ENCODE measurements at places on chromosomes 16 and 17. TPM values are rescaled to one million over a fixed set of nuclear protein-coding genes. Genes with fewer than 3 reads are reported as not detected.
A peak's percentile ranks its signal among the peaks of the same experiment; 100 is the strongest.

The TMEM235 gene
- not detected for total RNA-seq

DNA sequence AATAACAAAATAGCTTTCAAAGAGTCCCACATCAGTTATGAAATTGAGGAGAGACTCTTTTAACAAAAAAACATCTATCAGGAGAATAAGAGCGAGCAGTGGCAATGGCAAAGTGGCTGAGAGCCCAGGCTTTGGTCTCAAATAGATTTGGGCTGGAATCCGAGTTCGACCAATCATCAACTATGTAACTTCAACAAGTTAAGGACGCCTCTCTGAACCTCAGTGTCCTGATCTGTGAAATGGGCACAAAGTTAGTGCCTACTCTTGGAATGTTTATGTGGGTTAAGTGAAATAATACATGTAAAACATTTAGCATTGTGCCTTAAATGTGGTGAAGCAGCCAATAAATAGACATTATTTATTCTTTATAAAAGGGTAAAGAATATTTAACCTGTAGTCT is 45.4 kb downstream of the CFDP1 start:
- H3K36me3 ChIP-seq, result peaks cover 5% of the 10 kb centered on the region
- H3K4me3 ChIP-seq, result no peak overlapping the region

- peak overlapping the region; percentile 74 for H3K27ac ChIP-seq
- peaks cover 50% of the 10 kb centered on the region for H3K4me1 ChIP-seq
- H3K27me3 ChIP-seq, result no peaks in the 10 kb centered on the region
- H3K4me3 ChIP-seq, result peak overlapping the region; percentile 24
These were observed 4.9 kb downstream of the MAP3K14 start for GRCh38 chr17:45311760-45312476.

DNA sequence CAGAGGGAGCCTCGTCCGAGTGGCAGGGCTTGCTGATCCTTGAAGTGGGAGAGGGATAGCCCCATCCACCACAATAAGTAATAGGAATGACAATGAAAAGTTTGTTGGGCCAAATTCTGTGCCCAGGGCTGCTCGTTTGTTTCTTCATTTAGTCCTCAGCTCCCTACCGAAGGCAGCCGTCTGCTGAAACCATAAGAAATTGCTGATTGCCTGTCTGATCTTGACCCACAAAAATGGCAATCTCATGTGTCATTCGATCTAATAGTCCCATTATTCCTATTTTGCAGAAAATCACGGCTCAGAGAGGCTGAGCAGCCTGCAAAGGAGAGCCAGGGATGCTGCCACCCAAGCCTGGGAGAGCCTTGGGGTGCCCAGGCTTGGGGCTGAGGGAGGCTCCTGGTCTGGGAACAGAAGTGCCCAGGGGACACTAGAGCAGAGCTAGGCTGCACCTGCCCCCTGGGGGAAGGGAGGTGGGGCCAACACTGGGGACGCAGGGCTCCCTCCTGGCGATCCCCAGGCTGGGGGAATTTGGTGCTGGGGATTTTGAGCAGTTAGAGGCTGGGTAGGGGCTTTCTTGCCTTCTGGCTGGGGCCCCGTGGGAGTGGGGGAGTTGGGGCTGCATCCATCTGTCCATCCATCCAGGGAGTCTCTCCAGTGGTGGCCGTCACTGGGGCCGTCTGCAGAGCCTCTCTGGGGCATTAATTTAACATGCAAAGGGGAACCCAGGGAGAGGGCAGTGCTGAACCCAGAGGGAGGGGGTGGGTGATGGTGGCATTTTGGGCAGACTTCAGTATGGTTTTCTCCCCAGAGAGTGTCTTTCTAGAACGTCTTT is 53.5 kb downstream of the SOCS1 start:
- no peak for DNase-seq
- peak overlapping the region; percentile 76 for H3K27ac ChIP-seq
- H3K27me3 ChIP-seq, result peaks cover 20% of the 10 kb centered on the region

The ACSM2B gene
- total RNA-seq, result not detected

DNA sequence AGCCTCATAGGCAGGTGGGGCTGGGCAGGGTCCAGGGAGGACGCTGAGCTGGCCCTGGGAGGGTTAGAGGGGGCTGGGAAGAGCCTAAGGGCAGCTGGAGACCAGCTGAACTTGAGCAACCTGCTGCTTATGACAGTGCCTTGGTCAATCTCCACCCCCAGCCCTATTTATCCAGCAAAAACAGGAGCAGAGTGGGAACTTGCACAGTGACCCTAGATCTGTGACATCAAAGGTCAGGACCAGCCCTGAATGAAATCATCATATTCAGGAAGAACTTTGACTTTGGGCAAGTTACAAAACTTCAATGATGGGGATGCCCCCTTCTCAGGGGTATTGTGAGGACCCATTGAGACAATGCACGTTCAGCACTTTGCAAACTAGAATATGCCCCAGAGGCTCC is 9.4 kb downstream of the CD300LF start:
- H3K4me1 ChIP-seq, result peaks cover 9% of the 10 kb centered on the region
- H3K27ac ChIP-seq, result no peak overlapping the region
- no peaks in the 10 kb centered on the region for H3K36me3 ChIP-seq
- no peak for DNase-seq

GRCh38 chr16:73056921-73057290 is 9.0 kb upstream of the ZFHX3 start:
- H3K4me1 ChIP-seq, result peaks cover 41% of the 10 kb centered on the region
- H3K27ac ChIP-seq, result no peak overlapping the region
- peak overlapping the region; percentile 88 for H3K4me3 ChIP-seq
- H3K27me3 ChIP-seq, result peaks cover 25% of the 10 kb centered on the region

DNA sequence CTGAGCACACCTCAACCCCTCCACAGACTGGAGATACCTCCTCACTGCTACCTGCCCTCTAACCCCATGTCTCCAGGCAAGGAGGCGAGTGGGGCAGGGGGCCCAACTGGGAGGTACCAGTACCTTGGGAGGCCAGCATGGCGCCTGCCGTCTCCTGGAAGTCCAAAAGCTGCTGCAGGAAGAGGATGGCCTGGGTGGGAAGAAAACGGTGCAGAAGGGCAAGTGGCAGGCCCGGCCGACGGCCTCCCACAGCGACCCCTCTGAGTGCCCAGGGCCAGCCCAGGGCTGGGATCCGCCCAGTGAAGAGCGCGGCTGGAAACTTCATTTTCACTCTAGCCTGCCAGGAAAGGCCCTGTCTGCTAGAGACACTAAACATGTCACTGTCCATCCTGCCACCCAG is 8.5 kb downstream of the ZACN start:
- H3K27ac ChIP-seq, result no peak overlapping the region
- no peak overlapping the region for H3K4me3 ChIP-seq
- H3K36me3 ChIP-seq, result peaks cover 15% of the 10 kb centered on the region
- DNase-seq, result no peak
- no peaks in the 10 kb centered on the region for H3K27me3 ChIP-seq

GRCh38 chr16:17329391-17329790 is 141.4 kb downstream of the XYLT1 start:
- no peak overlapping the region for H3K4me3 ChIP-seq
- no peak overlapping the region for H3K27ac ChIP-seq
- H3K4me1 ChIP-seq, result peaks cover 3% of the 10 kb centered on the region
- no peaks in the 10 kb centered on the region for H3K27me3 ChIP-seq

GRCh38 chr17:11293480-11293879 is 52.5 kb downstream of the SHISA6 start:
- H3K27me3 ChIP-seq, result peaks cover 15% of the 10 kb centered on the region
- H3K4me1 ChIP-seq, result no peaks in the 10 kb centered on the region
- no peak overlapping the region for H3K4me3 ChIP-seq
- no peaks in the 10 kb centered on the region for H3K36me3 ChIP-seq
- no peak for DNase-seq

GRCh38 chr16:85635545-85636140 is 22.5 kb downstream of the GSE1 start:
- H3K27ac ChIP-seq, result no peak overlapping the region
- no peaks in the 10 kb centered on the region for H3K36me3 ChIP-seq
- peaks cover 4% of the 10 kb centered on the region for H3K4me1 ChIP-seq
- H3K27me3 ChIP-seq, result no peaks in the 10 kb centered on the region

DNA sequence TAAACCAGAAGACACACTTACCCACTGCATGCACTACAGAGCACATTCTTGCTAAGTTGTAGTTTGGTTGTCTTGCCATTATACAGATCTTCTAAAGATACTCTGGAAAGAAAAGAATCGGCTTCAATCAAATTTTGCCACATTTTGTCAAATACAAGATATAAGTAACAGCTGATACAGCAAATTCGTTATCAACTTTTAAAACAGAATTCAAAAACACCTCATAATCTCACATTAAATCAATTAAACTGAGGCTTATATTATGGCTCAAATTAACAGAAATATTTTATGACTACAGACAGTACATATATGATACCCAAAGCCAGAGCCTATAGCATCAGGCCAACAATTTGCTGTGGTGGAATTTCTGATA is 5.4 kb downstream of the DNAJA2 start:
- no peak overlapping the region for H3K4me3 ChIP-seq
- no peak for DNase-seq
- no peak overlapping the region for H3K27ac ChIP-seq
- H3K36me3 ChIP-seq, result peaks cover 26% of the 10 kb centered on the region

- no peak overlapping the region for H3K4me3 ChIP-seq
- no peak overlapping the region for H3K27ac ChIP-seq
- H3K27me3 ChIP-seq, result peaks cover 20% of the 10 kb centered on the region
- H3K4me1 ChIP-seq, result no peaks in the 10 kb centered on the region
- DNase-seq, result no peak
- H3K36me3 ChIP-seq, result no peaks in the 10 kb centered on the region
These were observed 17.1 kb downstream of the C16orf74 start for GRCh38 chr16:85733839-85734170.

- H3K27me3 ChIP-seq, result peaks cover 38% of the 10 kb centered on the region
- no peaks in the 10 kb centered on the region for H3K36me3 ChIP-seq
- no peak for DNase-seq
- peaks cover 17% of the 10 kb centered on the region for H3K4me1 ChIP-seq
- no peak overlapping the region for H3K4me3 ChIP-seq
These were observed 115.5 kb downstream of the AATF start for GRCh38 chr17:37064206-37064605.

DNA sequence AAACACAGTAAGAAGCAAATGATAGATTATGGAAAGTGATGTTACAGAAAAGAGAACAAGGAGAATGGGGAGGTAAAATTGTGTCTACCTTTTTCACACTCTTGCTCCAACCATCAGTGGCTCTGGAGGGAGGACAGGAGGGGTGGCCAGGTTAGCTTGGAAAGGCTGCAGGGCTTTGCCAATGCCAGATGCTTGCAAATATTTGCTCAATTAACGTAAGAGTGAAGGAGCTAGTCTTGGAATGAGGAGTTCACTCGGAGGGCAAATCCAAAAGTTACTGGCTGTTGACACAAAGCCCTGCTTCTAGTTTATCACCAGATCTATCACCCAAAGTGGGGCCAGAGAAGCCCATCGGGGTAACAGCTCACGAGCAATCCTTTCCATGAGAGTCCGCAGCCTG is 7.4 kb upstream of the TNRC6C start:
- no peaks in the 10 kb centered on the region for H3K36me3 ChIP-seq
- H3K27me3 ChIP-seq, result peaks cover 37% of the 10 kb centered on the region
- H3K4me3 ChIP-seq, result peak overlapping the region; percentile 14
- H3K27ac ChIP-seq, result no peak overlapping the region
- DNase-seq, result no peak
- peaks cover 16% of the 10 kb centered on the region for H3K4me1 ChIP-seq

DNA sequence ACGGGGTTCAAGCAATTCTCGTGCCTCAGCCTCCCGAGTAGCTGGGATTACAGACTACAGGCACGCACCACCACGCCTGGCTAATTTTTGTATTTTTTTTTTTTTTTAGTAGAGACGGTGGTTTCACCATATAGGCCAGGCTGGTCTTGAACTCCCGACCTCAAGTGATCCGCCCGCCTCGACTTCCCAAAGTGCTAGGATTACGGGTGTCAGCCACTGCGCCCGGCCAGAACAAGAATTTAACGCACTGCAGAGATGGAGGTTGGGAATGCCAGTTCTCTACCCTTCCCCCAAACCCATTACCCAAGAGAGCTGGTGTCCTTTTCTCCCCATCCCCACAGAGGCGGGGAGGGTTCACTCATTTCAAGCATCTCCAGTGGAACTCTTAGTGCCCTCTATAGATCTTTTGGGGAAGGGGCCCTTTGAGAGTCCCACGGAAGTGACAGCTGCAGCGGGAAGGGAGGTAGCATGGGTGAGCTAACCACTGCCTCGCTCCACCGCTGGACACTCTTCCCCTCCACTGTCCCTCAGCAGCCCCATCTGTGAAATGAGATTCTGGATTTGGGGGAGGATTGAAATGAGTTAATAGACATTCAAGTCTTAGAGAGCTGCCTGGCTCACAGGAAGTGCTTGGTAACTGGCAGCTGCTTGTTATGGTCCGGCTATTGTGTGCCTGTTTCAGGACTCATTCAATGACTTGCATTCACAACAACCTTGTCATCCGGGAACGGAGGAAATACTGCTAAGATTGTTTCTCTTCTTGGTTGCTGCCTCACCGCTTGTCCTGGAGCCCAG is 3.5 kb upstream of the UBALD2 start:
- H3K27me3 ChIP-seq, result no peaks in the 10 kb centered on the region
- H3K4me1 ChIP-seq, result peaks cover 51% of the 10 kb centered on the region
- H3K27ac ChIP-seq, result no peak overlapping the region
- H3K4me3 ChIP-seq, result no peak overlapping the region
- H3K36me3 ChIP-seq, result peaks cover 2% of the 10 kb centered on the region
